ENCODE measurements at places on chromosomes 3 and 15. TPM values are rescaled to one million over a fixed set of nuclear protein-coding genes. Genes with fewer than 3 reads are reported as not detected.

DNA sequence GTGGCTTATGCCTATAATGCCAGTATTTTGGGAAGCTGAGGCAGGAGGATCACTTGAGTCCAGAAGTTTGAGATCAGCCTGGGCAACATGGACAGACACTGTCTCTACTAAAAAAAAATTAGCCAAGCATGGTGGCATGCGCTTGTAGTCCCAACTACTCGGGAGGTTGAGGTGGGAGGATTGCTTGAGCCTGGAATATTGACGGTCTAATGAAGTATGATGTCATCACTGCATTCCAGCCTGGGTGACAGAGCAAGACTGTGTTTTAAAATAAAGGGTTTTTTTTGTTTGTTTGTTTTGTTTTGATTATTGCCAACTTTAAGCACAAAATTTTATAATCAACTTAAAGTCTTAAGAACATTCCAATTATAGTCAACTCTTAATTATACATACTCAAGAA, 6.8 kb downstream of the PLSCR1 start:
- H3K4me3 ChIP-seq, result no peak overlapping the region
- no peaks in the 10 kb centered on the region for H3K27me3 ChIP-seq
- DNase-seq, result no peak

DNA sequence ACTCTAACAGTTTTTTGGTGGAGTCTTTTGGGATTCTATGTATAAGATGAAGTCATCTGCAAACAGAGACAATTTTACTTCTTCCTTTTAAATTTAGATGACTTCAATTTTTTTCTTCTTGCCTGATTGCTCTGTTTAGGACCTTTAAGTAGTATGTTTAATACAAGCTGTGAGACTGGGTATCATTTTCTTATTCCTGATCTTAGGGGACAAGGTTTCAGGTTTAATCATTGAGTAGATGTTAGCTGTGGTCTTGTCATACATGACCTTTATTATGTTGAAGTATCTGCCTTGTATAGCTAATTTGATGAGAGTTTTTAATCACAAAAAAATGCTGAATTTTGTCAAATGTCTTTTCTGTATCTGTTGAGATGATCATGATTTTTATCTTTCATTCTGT, 20.6 kb downstream of the GRM2 start:
- no peak for DNase-seq
- no peak overlapping the region for H3K27ac ChIP-seq
- no peaks in the 10 kb centered on the region for H3K27me3 ChIP-seq

GRCh38 chr15:95377258-95377852, 953.1 kb upstream of the NR2F2 start:
- DNase-seq, result no peak
- H3K36me3 ChIP-seq, result no peaks in the 10 kb centered on the region
- no peak overlapping the region for H3K4me3 ChIP-seq
- no peak overlapping the region for H3K27ac ChIP-seq
- no peaks in the 10 kb centered on the region for H3K4me1 ChIP-seq
- H3K27me3 ChIP-seq, result no peaks in the 10 kb centered on the region

GRCh38 chr3:165170236-165170635, 25.9 kb downstream of the SLITRK3 start:
- no peak overlapping the region for H3K4me3 ChIP-seq
- no peaks in the 10 kb centered on the region for H3K36me3 ChIP-seq
- no peak overlapping the region for H3K27ac ChIP-seq
- no peaks in the 10 kb centered on the region for H3K4me1 ChIP-seq
- no peaks in the 10 kb centered on the region for H3K27me3 ChIP-seq

- peak overlapping the region; percentile 56 for H3K27ac ChIP-seq
- H3K4me1 ChIP-seq, result no peaks in the 10 kb centered on the region
- no peak for DNase-seq
Observed at GRCh38 chr3:99439892-99440291, 198.5 kb upstream of the COL8A1 start.

DNA sequence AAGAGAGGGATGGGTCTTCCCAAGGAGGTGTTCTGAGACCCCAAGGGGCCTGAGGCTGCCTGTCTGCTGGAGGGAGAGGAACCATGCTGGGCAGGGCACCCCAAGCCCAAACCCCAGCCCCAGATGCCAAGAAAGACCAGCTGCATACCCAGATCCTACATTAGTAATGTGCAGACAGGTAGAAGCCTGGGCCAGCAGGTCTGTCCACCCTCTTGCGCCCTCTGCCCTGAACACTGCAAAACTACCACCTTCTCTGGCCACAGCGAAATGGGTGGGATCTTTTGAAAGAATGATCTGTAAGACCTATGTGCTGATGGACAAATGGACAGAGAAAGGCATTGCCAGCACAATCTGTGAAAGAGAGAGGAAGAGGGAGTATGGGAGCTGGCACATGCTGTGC, 283.2 kb downstream of the EPHB1 start:
- no peaks in the 10 kb centered on the region for H3K36me3 ChIP-seq
- no peak overlapping the region for H3K27ac ChIP-seq
- DNase-seq, result no peak
- no peak overlapping the region for H3K4me3 ChIP-seq
- H3K27me3 ChIP-seq, result no peaks in the 10 kb centered on the region

GRCh38 chr15:32942401-32942841, 224.6 kb downstream of the GREM1 start:
- no peaks in the 10 kb centered on the region for H3K36me3 ChIP-seq
- H3K4me3 ChIP-seq, result no peak overlapping the region
- H3K27me3 ChIP-seq, result no peaks in the 10 kb centered on the region
- DNase-seq, result no peak
- no peak overlapping the region for H3K27ac ChIP-seq

DNA sequence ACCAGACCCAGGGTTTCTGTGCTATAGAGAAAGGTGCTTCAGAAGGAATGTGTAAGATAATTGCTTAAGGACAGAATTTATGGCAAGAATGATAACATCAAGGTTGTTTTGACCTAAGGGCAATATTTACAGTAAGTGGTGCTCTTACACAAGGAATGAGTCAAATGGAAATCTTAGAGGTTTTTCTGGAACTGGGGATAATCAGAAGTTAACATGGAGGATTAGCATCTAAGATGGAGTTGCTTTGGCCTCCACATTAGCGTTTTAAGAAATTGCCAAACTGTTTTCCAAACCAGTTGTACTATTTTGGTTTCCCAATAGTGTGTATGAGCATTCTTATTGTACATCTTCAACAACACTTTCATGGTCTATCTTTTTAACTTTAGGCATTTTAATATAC, 3.1 kb downstream of the WDR93 start:
- peaks cover 11% of the 10 kb centered on the region for H3K4me1 ChIP-seq
- no peak overlapping the region for H3K27ac ChIP-seq
- DNase-seq, result no peak
- H3K36me3 ChIP-seq, result no peaks in the 10 kb centered on the region

DNA sequence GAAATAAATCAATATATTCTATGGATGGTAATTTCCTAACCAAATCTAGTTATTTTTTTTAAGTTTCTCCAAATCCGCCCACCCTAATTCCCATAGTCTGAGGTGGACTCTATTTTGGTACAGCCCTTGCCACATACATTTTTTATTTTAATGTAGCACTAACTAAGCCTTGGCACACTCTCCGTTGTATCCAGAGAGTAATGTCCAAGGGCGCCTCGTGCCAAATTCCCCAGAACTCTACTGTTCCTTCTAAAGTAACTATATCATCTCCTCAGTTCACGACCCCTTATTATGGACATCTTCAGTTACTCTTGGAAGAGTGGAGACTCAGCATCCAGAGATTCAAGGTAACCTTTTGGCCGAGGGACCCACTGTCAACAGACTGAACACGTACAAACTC, 1.3 kb downstream of the VGLL3 start:
- no peaks in the 10 kb centered on the region for H3K4me1 ChIP-seq
- H3K27me3 ChIP-seq, result no peaks in the 10 kb centered on the region
- no peak overlapping the region for H3K27ac ChIP-seq
- peak overlapping the region; percentile 63 for H3K4me3 ChIP-seq
- no peak for DNase-seq

PDZRN3 gene
- total RNA-seq, result 67.1 TPM

A4GNT gene
- not detected for total RNA-seq
